Femur (tissue), 1 donor: ENCODE measurements at places on chromosomes 3 and 15.

- no peak for DNase-seq
Observed at GRCh38 chr3:81799403-81799802, 38.0 kb upstream of the GBE1 start.

- no peak for DNase-seq
Observed at GRCh38 chr3:134199240-134199639, 51.4 kb downstream of the RYK start.

DNA sequence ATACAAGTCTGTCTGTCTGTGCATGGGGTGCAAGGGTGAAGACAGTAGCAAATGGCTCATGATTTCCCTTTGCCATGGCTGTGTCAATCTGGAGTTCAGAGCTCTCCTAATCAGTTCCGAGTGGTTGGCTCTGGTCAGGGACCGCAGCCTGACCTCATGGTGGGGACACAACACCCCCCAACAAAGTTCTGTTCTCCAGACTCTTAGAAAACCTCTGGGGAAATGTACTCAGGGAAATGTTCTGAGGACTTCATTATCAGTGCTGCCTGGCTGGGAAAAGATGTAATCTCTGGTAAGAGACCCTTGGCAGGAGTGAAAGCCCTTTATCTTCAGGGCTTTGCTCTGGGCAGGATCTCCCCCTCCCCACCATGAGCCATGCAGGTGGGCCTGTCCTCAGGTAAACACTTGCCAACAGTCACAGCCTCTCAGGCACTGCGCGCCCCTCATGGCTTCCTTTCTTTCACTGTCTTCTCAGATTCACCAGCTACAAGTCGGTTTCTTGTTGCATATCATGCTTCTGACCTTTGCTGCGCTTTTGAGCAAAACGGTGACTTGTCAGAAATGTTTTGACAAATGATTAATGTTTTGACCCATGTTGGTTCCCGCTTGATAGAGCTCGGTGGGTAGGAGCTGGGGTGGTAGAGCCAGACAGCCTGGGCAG, 95.5 kb downstream of the ST6GAL1 start:
- DNase-seq, result no peak

- peak; percentile 3 for DNase-seq
Observed at GRCh38 chr3:58563386-58564035, 13.7 kb downstream of the FAM107A start.

- no peak for DNase-seq
Observed at GRCh38 chr3:112048911-112049310, 14.4 kb downstream of the TMPRSS7 start.

DNA sequence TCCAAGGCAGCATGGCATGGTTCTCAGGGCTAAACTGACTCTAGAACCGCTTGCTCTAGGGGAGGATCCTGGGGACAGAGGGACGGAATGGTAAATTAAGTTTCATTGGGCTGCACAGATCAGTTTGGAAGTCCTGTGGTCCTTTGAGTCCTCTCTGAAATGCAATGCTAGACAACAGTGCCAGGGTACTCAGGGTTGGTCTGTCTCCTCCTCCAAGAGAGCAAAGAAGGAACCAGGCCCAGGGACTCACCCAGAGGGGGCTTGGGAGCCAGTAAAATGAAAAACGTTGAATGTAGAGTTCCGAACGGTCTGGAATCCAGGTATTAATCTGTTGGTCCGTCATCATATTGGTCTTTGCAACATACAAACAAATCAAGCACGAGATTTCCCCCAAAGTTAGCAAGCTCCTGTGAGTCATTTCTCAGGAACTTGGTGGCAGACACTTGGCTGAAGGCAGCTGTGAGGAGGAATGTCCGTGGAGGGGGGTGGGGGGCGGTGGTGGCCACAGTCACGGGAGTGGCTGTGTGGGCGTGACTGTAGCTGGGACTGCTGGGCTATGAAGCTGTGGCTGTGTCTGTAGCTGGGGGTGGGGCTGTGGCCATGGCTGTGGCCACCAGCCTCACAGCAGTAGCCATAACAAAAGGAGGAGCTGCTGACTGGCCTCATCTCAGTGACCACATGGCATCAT, 361.0 kb downstream of the SHQ1 start:
- peak; percentile 77 for DNase-seq

GRCh38 chr3:115595611-115596275, 27.6 kb upstream of the GAP43 start:
- no peak for DNase-seq

DNA sequence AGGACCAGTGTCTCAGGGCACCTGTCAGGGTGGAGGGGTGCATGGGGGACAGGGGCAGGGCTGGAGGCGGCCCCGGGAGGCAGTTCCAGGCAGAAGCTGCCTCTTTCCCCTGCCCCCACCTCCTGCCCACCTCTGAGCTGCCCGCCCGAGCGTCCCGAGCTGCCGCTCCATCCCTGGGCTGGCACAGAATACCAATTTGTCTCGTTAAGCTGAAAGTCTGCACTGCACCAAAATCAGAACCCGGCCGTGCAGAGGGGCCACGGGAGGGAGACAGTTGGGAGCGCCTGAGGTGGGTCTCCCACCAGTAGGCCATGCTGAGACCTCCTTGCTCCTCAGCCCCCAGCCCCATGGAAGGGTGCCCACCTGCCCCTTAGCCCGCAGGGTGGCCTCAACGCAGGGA, 1.3 kb upstream of the ATP2B2 start:
- no peak for DNase-seq

DNA sequence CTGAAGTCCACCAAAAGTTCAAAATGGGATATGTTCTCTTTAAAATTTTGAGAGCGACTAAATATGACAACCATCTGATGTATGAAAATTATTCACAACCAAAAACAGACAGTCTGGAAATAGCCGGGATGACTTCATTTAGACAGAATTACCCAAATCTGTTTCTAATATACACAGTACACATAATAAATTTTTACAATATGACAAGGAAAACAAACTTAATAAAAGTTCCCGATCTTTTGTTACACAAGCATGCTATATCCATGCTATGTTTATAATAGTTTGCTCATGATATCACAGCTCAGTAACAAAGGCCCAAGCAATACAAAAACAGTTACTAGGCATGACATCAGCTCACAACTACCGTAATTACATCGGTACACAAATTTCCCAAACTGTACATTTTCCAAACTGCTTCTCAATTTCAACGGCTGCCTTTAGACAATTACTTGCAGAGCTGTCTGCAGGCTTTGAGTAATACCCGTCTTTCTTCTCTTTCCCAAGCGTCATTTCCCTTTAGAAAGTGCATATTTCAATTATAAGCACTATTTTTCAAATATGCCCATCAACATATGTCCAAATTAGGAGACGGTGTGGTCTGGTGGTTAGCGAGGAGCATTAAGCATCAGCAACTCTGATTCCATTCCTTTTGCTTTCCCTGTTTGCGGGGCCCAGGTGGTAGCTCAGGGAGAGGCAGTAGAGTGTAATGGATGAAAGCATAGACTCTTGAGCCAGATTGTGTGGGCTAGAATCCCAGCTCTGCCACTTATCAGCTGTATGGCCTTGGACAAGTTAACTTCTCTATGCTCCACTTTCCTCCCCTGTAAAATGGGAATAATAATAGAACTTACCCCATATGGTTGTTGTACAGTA, 481.2 kb downstream of the FOXP1 start:
- peak; percentile 49 for DNase-seq

DNA sequence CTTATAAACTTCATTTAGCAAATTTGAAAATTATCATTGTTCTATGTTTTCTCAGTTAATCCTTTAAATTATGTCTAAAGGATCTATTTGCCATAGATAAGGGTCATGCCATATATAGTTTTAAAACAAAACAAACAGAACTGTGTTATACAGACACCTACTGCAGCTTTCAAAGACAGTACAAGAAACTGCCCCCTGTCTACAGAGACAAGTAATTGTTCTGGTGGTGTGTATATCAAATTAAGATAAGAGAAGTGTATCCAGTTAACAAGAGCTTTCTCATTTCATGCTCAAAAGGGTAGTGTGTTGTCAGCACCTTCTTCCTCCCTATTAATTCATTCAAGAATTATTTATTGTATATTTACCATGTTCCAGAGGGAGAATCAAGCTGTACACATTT, 201.2 kb downstream of the FMN1 start:
- no peak for DNase-seq

DNA sequence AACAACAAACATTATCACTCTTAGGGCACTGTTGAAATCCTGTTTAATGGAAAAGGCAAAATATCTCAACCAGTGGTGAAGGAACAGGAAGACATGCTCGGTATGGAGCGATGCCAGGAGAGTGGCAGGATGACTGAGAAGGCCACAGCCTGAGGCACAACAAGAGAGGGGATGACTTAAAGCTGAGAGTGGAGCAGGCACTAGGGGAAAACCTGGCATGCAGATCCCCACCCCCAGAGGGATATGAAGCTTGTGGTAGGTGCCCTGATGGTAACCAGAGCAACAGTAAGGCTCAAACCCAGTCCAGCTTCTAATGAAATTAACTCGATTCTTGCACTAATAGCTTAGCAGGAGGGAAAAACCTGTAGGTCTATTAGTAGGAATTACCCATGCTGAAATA, 40.4 kb downstream of the LYSMD4 start:
- DNase-seq, result no peak

DNA sequence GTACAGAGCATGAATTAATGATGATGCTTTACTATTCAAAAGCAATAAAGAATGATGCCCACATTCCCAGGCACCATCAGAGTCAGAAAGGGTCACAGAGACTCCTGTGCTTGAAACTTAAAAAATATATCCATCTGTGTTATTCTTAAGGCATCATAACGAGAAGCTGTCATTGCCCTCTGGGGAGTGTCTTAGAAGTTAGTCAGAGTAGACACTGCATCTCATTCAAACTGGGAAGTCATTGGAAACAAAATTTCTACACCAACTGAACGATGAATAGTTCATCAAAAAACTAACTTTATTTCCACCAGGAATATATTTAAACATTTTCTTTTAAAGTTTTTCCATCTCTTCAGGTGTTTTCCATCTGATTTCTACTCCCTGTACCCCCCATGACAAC, 122.9 kb downstream of the RFTN1 start:
- no peak for DNase-seq

- peak; percentile 25 for DNase-seq
Observed at GRCh38 chr15:47796830-47797229, 79.5 kb downstream of the SEMA6D start.
